ENCODE measurements at places on chromosomes 3 and 15.

DNA sequence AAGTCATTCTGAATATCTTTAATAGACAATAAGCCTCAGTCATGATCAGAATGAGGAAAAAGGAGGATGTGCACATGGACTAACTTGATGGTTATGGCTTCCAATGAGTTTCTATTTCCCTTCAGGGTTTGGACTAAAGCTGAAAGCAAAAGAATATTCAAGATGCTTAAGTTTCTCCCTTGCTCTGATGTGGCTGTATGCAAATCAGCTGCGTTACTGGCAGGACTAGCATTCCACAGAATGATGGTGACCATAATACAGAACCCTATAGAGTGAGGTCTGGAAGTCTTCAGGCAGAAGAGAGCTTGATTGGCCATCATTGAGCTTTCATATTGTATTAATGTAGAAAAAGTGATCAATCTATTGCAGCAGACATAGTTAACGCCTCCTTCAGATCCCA, 466.0 kb downstream of the NLGN1 start:
- no peaks in the 10 kb centered on the region for H3K4me1 ChIP-seq
- DNase-seq = no peak
- H3K27me3 ChIP-seq = no peaks in the 10 kb centered on the region

- H3K4me1 ChIP-seq = peaks cover 37% of the 10 kb centered on the region
- H3K27me3 ChIP-seq = no peaks in the 10 kb centered on the region
- peak within 1 kb of the TSS; percentile 94 for H3K27ac ChIP-seq
- peak within 1 kb of the TSS; percentile 97 for H3K4me3 ChIP-seq
- H3K36me3 ChIP-seq = peaks cover 6% of the 10 kb centered on the region
- DNase-seq = peak; percentile 77
Measured at GRCh38 chr3:48301020-48301799, 32.3 kb downstream of the SPINK8 start.

DNA sequence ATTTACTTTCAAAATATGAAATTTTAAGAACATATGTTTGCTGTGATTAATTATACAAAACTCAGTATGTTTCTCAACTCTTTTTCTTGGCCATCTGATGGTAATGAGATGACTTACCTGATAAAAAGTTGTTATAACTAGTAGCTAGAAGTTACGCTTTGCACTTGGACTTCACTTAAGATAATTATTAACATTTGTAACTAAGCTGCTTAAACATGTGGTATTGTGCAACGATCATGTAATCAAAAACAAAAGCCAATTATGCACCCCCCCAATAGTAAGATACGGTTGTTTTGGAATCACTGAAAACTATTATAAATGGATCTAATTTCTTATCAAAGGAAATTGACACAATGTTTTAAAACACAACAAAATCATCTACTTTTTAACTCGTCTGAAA, 342.9 kb downstream of the CNTN3 start:
- DNase-seq = no peak
- H3K4me3 ChIP-seq = no peak overlapping the region
- no peaks in the 10 kb centered on the region for H3K27me3 ChIP-seq

DNA sequence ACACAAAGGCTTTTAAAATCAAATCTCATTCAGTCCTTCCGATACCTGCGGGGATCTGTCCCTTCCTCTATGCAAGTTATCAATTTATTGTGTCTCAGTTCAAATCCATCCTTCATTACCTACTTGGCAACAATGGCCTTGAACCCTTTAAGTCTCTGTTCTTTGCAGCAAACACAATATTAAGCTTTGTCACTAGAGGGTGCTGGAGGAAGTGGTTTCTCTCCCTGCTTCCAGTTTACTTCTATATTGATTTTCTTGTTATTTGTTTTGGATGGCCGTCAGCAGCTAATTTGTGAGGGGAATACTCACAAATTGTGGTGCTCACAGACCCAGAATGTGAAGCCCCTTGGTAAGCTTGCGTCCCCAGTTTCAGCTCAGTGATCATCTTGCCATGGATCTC, 278.3 kb downstream of the FGF12 start:
- H3K36me3 ChIP-seq = no peaks in the 10 kb centered on the region
- H3K27me3 ChIP-seq = peaks cover 54% of the 10 kb centered on the region
- no peak overlapping the region for H3K27ac ChIP-seq
- peaks cover 3% of the 10 kb centered on the region for H3K4me1 ChIP-seq
- H3K4me3 ChIP-seq = no peak overlapping the region

DNA sequence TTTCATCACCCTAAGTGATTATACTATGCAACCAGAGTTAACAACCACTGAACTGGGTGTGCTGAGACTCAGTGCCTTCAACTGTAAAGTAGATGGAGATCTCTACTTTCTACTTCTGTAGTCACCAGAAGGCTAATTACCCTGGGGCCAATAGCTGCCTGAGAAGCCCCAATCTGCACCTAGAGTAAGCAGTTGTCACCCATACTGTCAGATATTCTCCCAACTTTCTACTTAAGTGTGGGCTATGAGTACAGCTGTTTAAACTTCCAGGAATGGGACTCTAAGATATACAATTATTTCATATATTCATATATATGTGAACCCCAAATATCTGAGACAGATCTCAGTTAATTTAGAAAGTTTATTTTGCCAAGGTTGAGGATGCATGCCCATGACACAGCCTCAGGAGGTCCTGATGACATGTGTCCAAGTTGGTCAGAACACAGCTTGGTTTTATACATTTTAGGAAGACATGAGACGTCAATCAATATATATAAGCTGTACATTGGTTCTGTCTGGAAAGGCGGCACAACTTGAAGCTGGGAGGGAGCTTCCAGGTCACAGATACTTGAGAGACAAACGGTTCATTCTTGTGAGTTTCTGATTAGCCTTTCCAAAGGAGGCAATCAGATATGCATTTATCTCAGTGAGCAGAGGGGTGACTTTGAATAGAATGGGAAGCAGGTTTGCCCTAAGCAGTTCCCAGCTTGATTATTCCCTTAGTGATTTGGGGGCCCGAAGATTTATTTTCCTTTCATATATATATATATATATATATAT, 41.9 kb downstream of the CCNL1 start:
- H3K27ac ChIP-seq = no peak overlapping the region
- H3K4me3 ChIP-seq = no peak overlapping the region
- H3K4me1 ChIP-seq = peaks cover 7% of the 10 kb centered on the region

DNA sequence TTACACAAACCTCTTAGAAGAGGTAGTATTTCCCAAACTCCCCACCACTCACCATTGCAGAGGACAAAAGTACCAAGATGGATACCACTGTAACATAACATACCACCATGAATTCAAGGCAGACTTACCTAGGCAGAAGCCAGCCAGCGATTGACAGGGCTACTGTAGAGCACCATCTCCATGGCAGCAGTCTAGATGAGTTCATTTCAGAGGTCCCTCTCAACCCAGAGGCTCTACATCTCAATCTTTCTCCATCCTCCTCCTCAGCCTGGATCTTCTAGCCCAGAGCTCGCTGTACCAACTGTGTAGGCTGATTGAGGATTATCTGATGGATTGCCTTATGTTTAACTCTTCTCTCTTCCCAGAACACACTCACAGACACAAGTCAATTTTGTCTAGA, 2.0 kb upstream of the PLIN1 start:
- H3K27ac ChIP-seq = no peak overlapping the region
- H3K4me1 ChIP-seq = peaks cover 2% of the 10 kb centered on the region

DNA sequence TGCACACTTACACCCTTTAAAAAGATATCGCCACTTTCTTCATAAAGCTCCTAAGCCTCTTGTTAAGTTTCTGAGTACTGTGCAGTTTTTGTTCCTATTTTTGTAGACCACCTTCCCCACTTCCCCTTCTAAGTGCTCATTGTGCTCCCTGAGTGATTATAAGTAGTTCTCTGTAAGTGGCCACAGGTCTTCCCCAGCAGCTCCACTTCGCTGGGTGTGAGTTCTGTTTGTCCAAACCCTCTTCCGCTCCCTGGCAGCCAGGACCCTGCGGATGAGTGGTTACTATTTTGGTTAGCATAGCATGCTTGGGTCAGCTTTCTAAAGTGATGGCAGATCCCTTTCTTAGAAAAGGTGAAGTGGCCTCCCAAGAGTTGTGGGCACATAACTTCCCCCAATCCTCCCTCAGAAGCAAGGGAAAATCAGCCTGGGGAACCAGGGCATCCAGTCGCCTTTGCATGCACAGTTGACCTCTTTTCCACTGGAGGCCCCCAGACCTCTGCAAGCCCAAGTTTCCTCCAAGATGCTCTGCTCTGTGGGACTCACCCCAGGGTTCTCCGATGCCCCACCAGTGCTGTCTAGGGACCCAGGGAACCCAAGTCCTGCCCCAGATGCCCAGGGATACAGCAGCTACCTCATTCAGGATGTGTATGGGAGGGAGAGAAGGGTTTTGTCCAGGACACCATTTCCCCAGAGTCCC, 69.6 kb downstream of the ATP10A start:
- no peak for DNase-seq
- no peaks in the 10 kb centered on the region for H3K27me3 ChIP-seq
- peaks cover 3% of the 10 kb centered on the region for H3K36me3 ChIP-seq
- no peak overlapping the region for H3K4me3 ChIP-seq
- peaks cover 42% of the 10 kb centered on the region for H3K4me1 ChIP-seq
- no peak overlapping the region for H3K27ac ChIP-seq

DNA sequence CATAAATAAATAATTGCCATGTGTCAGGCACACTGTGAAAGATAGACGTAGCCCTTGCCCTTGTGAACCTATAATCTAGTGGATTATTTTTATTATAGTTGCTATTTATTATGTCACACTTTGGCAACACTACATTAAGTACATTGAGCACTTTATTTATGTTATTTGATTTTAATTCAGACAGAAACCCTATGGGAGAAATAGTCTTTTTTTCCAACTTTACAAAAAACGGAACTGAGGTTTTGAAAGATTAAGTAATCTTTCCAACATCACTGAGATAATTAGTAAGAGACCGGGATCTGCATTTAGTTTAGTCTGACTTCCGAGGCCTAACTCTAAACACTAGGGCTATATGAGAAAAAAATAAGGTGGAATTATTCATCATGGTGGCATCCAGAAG, 2.8 kb upstream of the FILIP1L start:
- no peaks in the 10 kb centered on the region for H3K4me1 ChIP-seq
- H3K27ac ChIP-seq = no peak overlapping the region
- no peaks in the 10 kb centered on the region for H3K27me3 ChIP-seq
- no peak for DNase-seq
- no peak overlapping the region for H3K4me3 ChIP-seq
- no peaks in the 10 kb centered on the region for H3K36me3 ChIP-seq

- no peaks in the 10 kb centered on the region for H3K36me3 ChIP-seq
- H3K4me1 ChIP-seq = no peaks in the 10 kb centered on the region
- H3K27ac ChIP-seq = peak overlapping the region; percentile 21
- peaks cover 53% of the 10 kb centered on the region for H3K27me3 ChIP-seq
- no peak overlapping the region for H3K4me3 ChIP-seq
Measured at GRCh38 chr3:195059006-195059350, 212.0 kb downstream of the XXYLT1 start.

DNA sequence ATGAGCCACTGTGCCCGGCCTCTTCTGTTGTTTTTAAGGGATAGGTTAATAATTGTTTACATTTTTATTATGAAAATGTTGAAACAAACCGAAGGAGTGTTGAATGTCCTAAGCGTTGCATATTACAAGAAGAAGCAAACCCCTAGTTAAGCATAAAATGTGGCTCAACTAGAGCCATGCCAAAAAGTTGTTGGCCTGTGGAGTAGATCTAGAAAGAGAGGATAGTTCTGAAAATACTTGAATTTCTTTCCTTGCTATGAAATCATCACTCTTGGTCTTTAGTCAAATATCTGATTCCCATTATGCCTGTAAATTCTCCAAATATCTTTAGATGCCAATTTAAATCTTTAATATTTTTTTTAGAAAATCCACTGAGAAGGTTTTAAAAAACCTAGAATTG, 12.8 kb downstream of the RBP2 start:
- no peaks in the 10 kb centered on the region for H3K4me1 ChIP-seq
- peaks cover 2% of the 10 kb centered on the region for H3K36me3 ChIP-seq
- no peak overlapping the region for H3K4me3 ChIP-seq
- DNase-seq = no peak
- no peak overlapping the region for H3K27ac ChIP-seq

GRCh38 chr3:38578551-38578950, 70.9 kb downstream of the SCN5A start:
- no peak overlapping the region for H3K27ac ChIP-seq
- no peak overlapping the region for H3K4me3 ChIP-seq
- H3K4me1 ChIP-seq = no peaks in the 10 kb centered on the region
- no peak for DNase-seq
- H3K27me3 ChIP-seq = peaks cover 15% of the 10 kb centered on the region
- no peaks in the 10 kb centered on the region for H3K36me3 ChIP-seq

GRCh38 chr3:126514161-126514560, 3.4 kb downstream of the UROC1 start:
- H3K4me3 ChIP-seq = no peak overlapping the region
- DNase-seq = no peak
- H3K27me3 ChIP-seq = peaks cover 4% of the 10 kb centered on the region
- peaks cover 6% of the 10 kb centered on the region for H3K4me1 ChIP-seq
- H3K36me3 ChIP-seq = no peaks in the 10 kb centered on the region
- H3K27ac ChIP-seq = no peak overlapping the region

DNA sequence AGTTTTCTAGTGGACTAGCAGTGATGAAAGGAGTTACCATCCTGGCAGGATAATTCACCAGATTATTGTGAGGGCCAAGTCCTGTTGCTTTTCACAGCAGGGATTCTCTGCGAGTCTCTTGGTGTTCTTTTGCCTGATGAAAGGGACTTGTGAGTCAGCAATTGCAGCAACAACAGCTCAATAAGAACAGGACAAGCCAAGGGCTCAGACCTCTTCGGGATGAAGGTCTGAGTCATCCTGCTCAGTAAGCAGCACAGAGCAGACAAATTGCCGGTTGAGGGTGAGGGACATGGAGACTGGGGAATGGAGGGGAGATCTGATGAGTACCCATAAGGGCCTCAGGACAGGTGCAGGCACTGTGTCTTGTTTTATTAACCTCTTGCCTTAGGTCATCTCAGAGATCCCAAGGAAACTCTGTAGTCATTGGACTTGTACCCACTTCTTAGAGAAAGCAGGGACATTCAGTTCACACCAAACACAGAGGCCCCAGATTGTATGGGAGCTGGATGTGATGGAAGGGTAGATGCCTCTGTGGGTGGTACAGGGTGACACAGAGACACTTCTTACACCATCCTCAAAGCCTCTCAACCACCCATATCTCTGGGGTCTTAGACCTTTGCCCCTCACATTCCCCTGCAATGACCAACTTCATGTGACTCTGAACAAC, 173.8 kb upstream of the TLE3 start:
- H3K36me3 ChIP-seq = peaks cover 4% of the 10 kb centered on the region
- H3K27ac ChIP-seq = no peak overlapping the region
- H3K27me3 ChIP-seq = peaks cover 24% of the 10 kb centered on the region
- H3K4me1 ChIP-seq = peaks cover 18% of the 10 kb centered on the region

DNA sequence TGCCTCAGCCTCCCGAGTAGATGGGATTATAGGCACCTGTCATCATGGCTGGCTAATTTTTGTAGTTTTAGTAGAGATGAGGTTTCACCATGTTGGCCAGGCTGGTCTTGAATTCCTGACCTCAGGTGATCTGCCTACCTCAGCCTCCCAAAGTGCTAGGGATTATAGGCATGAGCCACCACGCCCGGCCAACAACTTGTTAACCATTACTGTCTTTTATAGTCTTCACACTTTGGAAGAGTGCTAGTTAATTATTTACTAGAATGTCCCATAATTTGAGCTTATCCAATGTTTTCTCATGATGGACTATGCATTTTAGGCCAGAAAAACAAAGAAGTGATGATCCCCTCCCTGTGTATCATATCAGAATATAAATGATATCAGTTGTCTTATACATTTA, 288.6 kb upstream of the CBLB start:
- no peak overlapping the region for H3K4me3 ChIP-seq
- no peak overlapping the region for H3K27ac ChIP-seq
- no peaks in the 10 kb centered on the region for H3K27me3 ChIP-seq

- H3K4me1 ChIP-seq = no peaks in the 10 kb centered on the region
- H3K4me3 ChIP-seq = no peak overlapping the region
- no peak for DNase-seq
Measured at GRCh38 chr3:123816673-123817207, 67.4 kb downstream of the MYLK start.
